ENCODE measurements at places on chromosomes 7 and 10.

GRCh38 chr7:149423449-149424110 lies 37.3 kb downstream of the ZNF777 start:
- no peak for DNase-seq

GRCh38 chr7:3683546-3684539 lies 382.8 kb downstream of the SDK1 start:
- no peak for DNase-seq

DNA sequence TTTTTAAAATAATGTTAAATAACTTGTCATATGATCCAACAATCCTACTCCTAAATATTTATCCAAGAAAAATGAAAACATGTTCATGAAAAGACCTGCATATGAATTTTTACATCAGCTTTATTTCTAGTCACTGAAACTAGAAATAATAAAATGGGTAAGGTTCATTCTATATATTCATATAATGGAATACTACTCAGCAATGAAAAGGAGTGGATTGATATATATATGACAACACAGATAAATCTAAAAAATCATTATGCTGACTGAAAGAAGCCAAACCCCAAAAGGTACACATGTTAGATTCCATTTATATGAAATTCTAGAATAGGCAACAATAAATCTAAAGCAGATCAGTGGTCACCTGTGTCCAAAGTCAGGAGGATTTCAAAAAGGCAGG lies 84.9 kb upstream of the PCBD1 start:
- DNase-seq, result no peak

DNA sequence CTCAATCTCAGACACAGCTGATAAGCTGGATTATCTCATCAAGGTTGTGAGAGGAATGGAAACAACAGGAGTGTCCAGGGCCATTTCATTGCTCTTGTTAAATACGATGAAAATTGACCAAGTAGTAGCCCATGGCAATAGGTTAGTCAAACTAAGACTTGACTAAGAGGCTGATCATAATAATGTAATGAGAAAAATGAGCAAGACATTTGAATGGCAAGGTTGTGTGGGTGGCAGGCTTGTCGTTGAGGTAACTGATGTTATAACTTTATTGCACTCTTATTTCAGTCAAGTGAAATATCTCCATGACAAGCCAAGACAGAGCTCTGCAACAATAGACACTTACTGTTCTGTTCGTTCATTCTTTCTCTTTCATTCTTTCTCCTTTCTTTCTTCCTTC lies 532.0 kb downstream of the GATA3 start:
- DNase-seq, result peak; percentile 74

DNA sequence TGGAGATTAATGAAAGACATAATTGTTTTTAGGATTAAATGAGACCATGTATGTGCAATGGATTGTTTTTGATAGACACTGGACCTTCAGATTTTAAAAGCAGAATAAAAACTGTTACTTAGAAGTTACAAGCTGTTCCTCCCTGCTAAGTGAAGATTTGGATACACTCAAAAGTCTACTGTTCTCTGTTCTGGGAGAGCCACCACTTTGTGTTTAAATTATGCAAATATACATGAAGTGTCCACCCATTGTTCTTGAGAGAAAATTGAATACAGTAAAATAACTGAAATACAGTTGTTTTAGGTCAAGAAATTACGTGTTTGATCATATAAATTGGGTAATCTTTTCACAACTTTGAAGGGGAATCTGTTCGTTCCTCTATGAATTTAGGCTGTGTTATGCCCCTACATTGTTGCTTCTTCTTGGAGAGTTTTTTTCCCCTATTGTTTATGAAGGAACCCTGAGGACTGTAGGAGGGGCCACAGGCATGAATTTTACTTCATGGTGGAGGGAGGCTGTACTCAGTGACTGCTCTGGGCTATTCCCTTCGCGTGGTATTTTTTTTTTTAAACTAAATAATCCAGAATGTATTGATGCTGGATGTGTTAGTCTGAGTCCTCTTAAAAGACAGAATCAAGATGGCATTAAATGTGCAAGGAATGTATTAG lies 18.6 kb upstream of the VCL start:
- DNase-seq, result no peak

DNA sequence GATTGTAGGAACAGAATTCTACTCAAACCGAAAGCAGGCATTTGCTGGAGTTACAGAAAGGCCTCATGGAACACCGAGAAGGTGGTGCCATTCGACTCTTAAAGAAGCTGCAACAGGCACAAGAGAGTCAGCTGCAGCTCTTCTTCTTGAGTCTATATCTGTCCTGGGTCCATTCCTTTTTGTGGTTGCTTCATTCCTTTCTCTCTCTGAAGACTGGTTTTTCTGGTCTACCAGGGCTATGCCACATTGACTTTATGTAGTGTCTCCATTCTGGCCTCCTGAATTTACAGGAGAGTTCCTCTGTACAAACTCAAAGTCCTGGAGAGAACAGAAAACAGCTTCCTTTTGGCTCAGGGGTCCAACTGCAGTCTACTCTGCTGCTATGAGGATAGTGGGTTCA lies 132.8 kb downstream of the CFTR start:
- peak; percentile 62 for DNase-seq

All from epithelial cell of esophagus (primary cell).